ENCODE measurements at places on chromosomes 5 and 9.

- DNase-seq = no peak
Observed at GRCh38 chr5:136329484-136330190, 35.7 kb downstream of the TRPC7 start.

DNA sequence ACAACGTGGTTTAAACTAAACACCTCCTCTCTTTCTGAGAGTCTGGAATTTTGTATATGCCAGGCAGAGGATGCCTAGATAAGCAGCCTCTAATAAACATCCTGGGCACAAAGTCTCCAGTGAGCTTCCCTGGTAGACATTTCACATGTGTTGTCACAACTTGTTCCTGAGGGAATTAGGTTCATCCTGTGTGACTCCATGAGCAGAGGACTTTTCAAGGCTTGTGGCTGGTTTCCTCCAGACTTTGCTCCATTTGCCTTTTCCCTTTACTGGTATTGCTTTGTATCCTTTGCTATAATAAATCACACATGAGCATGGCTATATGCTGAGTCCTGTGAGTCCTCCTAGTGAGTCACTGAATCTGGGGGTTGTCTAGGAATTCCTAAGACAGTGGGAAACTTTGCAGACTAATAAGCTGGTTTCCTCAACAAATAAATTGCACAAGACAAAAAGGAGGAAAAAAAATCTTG lies 77.4 kb downstream of the NR2F1-AS1 start:
- no peak for DNase-seq

DNA sequence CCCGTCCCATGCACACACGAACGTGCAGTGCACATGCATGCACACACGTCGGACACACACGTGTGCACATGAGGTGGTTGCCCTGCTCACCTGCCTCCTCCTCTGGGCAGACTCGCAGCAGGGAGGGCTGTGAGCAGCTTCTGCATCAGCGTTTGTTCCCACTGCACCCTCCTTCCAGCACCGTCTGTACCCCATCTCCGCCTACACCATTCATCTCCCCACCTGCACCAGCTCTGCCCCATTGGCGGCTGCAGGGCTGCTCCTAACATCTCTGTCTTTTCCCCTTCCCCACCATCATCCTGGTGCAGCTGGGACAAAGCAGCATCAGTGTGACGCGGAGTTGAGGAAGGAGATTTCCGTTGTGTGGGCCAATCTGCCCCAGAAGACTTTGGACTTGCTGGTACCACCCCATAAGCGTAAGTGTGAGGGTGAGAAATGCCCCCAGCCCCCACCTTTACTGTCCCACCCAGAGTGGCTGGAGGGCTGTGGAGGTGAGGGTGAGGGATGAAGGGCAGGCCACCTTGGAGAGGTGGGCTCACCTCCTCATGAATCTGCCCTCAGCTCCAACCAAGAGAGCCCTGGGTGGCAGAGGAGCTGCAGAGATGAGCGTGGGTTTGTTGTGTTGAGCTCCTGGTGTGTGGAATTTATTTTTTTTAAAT lies 234.6 kb downstream of the CACNA1B start:
- DNase-seq = peak; percentile 3

DNA sequence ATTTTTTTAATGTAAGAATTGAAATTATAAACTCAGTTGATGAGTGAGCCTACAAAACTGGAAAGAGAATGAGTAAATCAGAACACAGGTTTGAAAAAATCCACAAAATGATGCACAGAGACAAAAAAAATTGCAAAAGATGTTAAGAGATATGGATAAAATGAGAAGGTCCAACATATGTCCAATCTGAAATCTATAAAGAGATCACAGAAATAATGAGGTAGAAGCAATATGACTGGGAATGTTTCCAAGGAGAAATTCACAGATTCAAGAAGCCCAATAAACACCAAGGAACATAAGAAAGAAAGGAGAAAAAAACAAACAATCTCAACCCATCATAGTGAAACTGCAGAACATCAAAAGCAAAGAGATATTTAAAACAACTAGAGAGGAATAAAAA lies 288.4 kb upstream of the SLC30A5 start:
- no peak for DNase-seq

GRCh38 chr5:134245101-134245604 lies 19.3 kb upstream of the PPP2CA start:
- DNase-seq = no peak

GRCh38 chr9:135106551-135107270 lies 19.2 kb downstream of the OLFM1 start:
- no peak for DNase-seq

GRCh38 chr5:149735066-149735465 lies 5.0 kb downstream of the PPARGC1B start:
- DNase-seq = no peak

GRCh38 chr9:107711542-107711941 lies 222.0 kb upstream of the KLF4 start:
- peak; percentile 20 for DNase-seq

GRCh38 chr5:36796155-36796554 lies 80.4 kb upstream of the NIPBL start:
- no peak for DNase-seq

DNA sequence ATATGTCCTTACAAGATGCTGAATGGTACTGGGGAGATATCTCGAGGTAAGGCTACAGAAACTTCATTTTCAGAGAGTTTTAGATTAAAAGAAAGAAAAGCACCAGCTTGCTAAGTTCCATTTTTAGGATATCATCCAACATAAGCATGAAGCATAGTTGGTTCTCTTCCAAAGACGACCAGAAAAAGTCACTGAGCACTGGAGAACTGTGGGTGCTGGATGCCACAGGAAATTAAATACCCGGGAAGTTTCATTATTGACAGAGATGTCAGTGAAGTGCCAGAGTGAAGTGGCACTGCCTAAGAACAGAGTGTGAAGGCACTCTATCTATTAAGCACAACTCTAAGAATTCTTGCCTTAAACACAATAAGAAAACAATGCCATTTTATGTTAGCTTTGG lies 76.8 kb downstream of the PIK3R1 start:
- no peak for DNase-seq

DNA sequence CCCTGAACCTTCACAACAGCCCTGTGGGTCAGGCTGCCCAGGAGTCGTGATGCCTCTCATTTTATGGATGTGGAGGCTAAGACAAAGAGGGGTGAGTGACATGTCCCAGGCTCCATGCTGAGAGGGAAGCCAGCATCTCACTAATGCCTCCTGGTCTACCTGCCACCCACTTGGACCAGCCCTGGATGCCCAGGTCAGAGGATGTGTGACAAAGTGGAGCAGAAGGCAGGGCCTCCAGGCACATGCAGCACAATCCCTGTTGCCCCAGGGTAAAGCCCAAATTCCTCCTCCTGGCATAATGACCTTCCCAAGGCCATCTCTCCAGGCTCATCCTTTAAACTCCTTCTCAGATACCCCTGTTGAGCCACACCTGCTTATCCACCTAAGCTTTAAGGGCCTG lies 51.4 kb upstream of the XPA start:
- no peak for DNase-seq

DNA sequence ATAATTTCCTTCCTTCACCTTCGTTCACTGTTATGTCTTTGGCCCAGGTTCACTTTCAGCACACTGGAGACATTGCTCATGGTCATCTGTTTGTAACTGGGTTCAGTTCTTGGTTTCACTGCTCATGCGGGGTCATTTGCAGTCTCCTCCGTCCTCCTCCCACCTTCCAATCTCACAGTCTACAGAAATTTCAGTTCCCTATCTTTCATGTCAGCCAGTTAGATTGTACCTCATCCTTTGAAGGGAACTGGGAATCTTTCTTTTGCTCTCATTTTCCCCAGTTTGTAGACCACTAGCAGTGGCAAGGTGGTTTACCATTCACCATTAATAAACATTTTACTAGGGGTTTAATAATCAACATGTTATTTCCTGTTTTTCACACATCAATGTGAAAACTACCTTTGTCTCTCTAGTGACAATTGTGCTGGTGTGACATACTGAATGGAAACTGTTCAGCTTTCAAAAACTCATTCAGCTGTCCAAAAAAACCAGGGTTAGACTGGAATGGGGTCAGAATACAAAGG lies 100.9 kb upstream of the IL6ST start:
- DNase-seq = no peak

DNA sequence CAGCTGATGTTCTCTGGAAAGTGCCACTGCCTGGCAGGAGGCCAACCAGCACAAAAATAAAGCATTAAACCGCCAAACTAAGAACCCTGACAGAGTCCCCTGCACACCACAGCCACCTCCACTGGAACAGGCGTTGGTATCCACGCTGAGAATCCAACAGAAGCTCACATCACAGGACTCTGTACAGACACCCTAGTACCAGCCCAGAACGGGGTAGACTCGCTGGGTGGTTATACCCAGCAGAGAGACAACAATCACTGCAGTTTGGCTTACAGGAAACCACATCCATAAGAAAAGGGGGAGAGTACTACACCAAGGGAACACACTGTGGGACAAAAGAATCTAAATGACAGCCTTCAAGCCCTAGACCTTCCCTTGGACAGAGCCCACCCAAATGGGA lies 15.0 kb upstream of the POU5F2 start:
- no peak for DNase-seq

DNA sequence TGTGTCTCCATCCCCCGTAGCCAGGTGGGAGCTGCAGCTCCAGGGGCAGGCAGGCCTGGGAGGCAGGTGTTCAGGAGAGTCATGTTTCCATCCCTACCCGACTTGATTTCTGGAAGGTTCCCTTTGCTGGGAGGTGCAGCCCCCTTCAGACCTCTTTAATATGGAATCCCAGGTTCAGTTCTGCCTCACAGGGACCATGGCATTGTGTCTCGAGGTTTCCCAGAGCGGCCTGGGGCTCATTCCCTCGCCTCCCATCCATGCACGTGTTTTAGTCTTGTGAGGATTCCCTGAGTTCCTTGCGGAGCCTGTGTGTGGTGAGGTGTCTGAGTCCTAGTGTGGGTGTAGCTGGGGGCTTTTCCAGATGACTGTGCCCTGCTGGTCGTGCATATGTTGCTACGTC lies 16.5 kb upstream of the AHRR start:
- no peak for DNase-seq

DNA sequence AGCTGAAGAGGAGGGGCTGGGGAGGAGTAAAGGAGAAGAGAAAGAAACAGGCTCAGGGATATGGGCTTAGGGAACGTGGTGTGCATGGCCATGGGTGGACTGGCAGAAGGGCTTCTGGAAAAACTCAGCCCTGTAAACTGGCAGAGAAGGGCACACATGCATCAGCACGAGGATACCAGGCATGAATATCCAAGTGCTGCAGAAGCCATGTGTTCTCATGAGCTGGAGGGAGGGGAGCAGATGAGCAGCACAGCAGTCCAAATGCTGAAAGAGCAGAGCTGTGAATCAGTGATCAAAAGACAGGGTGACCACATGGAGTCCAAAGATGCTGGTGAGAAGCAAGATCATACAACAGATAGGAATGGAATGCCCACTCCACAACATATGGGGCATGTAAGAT lies 72.3 kb downstream of the SEMA5A start:
- no peak for DNase-seq

- peak; percentile 55 for DNase-seq
Observed at GRCh38 chr9:38046661-38047300, 22.2 kb downstream of the SHB start.

- DNase-seq = no peak
Observed at GRCh38 chr9:76887951-76888350, 18.0 kb downstream of the PRUNE2 start.

DNA sequence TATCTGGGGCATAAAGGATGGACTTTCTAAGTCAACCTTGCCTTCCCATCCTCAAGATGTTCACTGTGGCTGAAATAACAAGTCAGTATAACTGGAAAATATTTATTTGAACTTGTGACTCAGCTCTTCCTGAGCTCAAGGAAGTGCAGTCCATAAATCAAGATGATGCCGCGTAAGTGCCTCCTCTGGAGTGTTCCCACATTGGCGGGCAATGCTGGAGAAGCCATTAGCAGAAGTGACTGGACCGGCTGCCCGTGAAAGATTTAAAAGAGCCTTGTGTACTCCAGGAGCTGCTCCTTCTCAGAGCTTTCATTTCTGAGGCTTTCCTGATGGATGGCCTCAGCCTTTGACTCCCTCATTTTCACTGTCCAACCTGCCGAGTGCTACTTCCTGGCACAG lies 17.4 kb downstream of the TMOD1 start:
- peak; percentile 27 for DNase-seq

- DNase-seq = peak; percentile 28
Observed at GRCh38 chr9:7370988-7371387, 428.6 kb downstream of the DMAC1 start.
